Jurkat, Clone E6-1 (cell line): ENCODE measurements at places on chromosomes 1 and 21.

- no peak for DNase-seq
These were observed 188.5 kb downstream of the HLX start for GRCh38 chr1:221067721-221068120.

GRCh38 chr1:24952413-24952841 lies 22.4 kb upstream of the RUNX3 start:
- no peak for DNase-seq

- no peak for DNase-seq
These were observed 11.7 kb downstream of the NR5A2 start for GRCh38 chr1:200038981-200039848.

DNA sequence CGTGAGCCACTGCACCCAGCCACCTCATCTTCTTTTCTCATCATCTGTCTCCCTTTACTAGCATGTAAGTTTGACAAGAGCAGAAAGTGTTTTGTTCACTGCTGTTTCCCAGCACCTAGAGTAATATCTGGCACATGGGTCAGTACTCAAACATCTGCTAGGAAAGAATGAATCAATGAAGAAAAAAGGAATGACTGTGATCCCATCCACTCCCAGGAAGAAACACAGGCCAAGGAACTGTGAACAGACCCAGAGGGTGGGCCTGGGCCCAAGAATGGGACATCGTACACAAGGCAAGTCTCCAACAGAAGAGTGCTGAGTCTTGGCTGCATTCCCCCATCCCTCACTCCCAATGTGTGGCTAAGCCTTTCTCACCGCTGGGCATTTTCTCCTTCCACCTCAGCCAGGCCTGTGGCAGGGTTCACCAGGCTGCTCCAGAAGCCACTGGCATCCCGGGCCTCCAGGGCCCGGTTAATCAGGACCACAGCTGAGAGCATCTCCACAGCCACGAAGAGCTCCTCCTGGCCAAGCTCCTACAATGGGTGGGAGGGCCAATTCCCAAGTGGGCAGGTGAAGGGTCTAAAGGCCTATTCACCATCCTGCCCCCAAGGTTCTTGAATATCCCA lies 18.4 kb downstream of the IQGAP3 start:
- no peak for DNase-seq

- no peak for DNase-seq
These were observed 3.3 kb downstream of the PDZK1IP1 start for GRCh38 chr1:47186267-47187185.

DNA sequence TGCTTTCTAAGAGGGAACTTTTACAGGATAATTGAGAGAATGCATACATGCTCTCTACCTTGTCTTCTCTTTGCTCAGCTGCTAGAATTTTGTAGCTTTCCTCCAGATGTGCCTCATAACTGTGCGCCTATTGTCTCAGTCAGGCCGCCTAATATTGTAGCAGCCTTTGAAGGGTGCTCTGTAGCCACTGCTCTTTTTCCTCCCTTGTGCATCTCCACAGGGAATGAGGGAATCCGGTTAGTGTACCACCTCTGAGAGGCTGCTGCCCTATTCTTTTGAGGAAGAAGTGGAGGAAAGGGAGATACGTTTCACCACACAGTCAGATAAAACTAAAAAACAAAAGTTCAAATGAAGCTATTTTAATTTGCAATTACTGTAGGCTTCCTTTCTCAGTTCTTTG lies 22.8 kb downstream of the TTC3 start:
- DNase-seq, result no peak

DNA sequence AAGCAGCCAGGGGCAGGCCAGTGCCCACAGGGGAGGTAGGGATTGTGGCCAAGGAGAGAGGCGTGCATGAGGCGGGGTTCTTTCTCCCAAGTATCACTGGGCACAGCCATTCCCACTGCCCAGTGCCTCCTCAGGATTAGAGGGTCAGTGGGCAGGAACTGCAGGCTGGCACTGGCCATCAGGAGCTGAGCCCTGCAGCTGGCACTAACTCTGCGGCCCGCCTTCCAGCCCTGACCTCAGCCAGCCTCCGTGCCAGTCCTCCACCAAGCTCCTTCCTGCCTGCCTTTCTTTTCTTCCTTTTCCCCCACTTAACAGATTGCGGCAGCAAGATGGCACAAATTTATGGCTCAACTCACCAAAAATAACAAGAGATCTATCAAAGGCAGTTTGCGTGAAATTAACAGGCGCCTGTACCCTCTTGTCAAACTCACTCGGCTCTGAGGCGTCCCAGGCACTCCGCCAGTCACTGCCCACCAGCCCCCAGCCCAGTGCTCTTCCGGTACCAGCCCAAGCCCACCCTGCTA lies 11.1 kb downstream of the ADGRB2 start:
- DNase-seq, result no peak

DNA sequence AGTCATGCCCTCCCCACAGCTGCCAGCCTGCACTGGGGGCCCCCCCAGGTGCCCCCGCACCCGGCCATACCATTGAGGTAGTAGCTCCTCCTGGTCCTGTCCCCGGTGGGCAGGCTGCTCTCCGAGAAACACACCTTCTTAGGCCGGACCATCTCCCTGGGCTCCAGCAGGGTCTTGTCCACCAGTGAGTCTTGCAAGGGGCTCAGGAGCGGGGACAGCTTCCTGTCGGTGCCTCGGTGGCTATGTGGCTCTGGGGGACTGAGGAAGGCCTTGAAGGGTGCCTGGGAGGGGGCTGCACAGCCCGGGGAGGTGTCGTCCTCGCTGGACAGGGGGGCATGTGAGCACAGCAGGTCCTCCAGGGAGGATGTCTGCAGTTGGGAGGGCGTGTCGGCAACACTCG lies 12.9 kb upstream of the FTCD start:
- no peak for DNase-seq

GRCh38 chr1:155210314-155211104 lies 2.0 kb downstream of the MTX1 start:
- no peak for DNase-seq

DNA sequence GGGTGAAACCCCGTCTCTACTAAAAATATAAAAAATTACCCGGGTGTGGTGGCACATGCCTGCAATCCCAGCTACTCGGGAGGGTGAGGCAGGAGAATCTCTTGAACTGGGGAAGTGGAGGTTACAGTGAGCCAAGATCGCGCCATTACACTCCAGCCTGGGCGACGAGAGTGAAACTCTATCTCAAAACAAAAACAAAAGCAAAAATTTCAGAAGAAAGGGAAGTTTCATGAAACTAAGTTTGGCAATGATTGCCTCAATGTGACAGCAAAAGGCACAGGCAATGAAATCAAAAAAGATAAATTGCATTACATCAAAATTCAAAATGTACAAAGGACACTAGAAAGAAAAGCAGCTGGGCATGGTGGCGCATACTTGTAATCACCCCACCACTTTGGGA lies 40.1 kb downstream of the BTF3L4 start:
- DNase-seq, result no peak

- no peak for DNase-seq
These were observed 4.1 kb downstream of the CDC42BPA start for GRCh38 chr1:227314014-227314848.
